ENCODE measurements at places on chromosomes 11 and 22.
A peak's percentile ranks its signal among the peaks of the same experiment; 100 is the strongest.

DNA sequence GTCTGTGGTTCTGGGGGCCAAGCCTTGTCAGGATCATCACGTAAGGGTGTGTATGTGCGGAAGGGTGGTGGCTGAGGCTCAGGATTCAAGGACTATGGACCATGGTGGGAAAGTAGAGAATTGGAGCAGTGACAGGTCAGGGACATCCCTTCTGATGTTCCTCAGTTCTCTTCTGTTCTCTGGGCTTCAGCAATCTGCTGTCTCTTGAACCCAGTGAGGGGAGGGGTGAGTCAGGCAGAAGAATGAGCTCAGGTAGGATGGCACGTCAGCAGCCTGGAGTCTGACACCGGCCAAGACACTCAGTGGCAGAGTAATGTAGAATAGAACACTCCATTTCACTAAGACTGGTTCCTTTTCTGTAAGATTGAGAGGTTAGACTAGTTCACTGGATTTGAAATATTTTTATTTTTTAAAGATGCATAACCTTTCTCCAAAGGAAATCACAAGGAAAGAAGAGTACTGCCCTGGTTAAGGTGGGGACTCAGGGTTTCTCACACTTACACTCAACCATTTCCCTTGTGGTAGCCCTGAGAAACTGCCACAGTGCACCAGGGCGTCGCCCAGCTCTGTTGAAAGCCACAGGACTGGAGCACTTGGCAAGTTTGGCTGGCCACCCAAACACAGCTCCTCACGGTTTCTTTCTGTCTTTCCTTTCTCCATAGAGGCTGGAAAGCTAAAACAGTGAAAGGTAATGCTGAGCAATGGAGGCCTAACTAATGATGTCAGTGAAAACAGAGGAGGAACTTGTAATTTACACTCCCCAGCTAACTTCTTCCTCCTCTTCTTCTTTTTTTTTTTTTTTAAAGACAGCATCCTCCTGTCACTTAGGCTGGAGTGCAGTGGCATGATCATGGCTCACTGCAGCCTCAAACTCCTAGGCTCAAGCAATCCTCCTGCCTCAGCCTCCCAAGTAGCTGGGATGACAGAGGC, 23.1 kb upstream of the MICAL2 start:
- peak; percentile 29 for DNase-seq

DNA sequence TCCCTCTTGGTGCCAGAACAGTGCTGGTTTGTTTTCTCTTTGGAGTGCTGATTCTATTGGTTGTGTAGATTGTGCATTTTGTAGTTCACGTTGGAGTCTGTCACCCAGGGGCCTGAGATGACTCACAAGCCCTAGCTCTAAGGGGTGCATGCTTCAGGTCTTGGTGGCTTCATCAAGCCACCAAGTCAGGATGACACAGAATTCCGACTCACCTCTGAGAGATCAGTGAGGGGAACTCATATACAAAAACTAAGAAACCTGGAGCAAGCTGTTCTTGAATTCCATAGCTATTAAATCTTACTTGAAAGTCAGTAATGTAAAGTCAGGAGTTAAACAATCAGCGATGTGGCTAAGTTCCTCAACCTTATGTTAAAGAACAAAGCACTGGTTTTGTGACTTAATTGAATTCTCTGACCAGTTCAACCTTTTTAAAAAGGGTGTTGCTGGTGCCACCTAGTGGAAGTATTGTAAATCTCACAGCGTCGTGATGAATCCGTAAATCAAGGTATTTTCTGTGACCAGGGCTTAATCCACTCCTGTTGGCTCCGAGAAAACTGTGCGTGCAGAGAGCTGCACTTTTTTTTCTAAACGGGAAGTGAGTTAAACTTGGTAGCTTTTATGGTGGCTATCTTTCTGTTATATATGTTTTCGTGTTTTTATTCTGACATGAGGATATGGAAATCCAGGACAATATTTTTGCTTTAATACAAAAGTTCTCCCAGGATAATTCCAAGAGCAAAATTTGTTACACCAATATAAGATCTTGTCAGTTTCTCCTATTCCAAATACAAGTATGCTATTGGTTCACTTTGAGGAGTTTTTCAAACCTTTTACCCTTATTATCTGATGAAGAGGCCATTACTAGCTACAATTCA, 14.6 kb downstream of the MMP13 start:
- peak; percentile 52 for DNase-seq

DNA sequence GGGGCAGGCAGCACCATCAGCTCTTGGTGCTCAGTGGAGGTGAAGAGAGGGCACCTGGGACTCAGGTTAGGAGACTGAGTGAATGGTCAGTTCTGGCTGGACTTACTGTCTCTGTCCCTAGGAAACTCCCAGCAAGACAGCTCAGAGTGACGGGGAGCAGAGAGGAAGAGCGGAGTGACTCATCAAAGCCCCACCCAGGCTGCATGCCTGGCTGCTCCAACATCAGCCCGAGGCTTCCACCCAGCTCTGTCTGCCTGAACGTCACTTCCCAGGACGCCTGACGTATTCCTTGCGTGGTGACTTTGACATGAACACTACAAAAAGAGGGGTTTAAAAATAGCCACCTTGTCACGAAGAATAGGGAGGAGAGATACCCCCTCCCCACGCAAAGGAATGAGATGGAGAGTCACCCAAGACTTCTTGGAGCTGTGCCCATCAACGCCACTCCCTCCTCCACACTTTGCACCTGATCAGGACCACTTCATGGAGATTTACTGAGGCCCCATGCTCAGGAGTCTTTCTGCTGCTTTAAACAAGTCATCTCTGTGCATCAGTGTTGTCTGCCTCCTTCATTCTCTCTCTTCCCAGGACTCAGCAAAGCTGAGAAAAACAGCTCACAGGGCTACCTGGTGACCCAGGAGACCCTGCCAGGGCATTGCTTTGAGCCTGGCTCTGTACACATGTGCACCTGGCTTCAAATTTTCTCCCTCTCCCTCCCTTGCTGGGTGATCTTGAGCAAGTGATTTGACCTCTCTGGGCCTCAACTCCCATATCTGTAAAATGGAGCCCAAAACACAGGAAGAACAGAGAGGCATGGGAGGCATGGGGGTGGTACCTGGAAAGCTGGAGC, 83.1 kb downstream of the MN1 start:
- peak; percentile 98 for DNase-seq

GRCh38 chr11:8230921-8231847, 32.5 kb downstream of the LMO1 start:
- no peak for DNase-seq

DNA sequence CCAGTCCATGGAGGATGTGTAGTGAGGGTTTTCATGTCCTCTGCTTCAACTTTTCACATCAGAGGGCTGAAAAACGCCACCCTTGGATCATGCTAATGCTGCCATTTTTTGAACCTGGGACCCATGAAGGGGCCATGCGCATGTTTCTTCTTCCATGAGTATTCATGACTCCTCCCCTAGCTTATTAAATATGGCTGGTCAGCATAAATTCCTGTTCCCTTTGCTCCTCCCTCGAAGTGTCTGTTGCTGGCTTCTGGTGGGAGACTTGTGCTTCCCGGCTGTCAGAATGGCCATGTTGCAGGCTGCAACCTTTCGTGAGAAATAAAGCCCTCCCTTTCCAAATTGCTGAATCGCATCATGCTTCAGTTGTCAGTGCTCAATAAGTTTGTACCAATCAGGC, 711.2 kb upstream of the KIRREL3 start:
- no peak for DNase-seq

DNA sequence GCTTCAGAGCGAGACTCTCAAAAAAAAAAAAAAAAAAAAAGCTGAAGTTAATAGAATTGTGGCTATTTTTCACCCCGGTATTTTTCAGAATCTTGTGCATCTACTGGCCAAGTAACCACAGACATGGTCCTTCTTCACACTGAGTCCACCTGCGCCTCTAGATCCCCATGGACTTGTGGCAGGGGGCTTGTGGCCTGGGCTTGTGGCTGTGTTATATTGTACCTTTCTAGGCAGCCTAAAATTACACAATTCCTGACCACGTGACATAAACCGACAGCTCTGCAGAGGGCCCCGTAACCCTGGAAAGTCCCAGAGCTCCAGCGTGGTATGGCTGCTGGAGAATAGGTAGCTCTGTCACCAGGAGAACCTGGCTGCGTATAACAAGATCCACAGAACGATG, 10.9 kb upstream of the NAALADL1 start:
- no peak for DNase-seq

GRCh38 chr22:33389936-33390335, 331.8 kb upstream of the SYN3 start:
- DNase-seq: no peak

DNA sequence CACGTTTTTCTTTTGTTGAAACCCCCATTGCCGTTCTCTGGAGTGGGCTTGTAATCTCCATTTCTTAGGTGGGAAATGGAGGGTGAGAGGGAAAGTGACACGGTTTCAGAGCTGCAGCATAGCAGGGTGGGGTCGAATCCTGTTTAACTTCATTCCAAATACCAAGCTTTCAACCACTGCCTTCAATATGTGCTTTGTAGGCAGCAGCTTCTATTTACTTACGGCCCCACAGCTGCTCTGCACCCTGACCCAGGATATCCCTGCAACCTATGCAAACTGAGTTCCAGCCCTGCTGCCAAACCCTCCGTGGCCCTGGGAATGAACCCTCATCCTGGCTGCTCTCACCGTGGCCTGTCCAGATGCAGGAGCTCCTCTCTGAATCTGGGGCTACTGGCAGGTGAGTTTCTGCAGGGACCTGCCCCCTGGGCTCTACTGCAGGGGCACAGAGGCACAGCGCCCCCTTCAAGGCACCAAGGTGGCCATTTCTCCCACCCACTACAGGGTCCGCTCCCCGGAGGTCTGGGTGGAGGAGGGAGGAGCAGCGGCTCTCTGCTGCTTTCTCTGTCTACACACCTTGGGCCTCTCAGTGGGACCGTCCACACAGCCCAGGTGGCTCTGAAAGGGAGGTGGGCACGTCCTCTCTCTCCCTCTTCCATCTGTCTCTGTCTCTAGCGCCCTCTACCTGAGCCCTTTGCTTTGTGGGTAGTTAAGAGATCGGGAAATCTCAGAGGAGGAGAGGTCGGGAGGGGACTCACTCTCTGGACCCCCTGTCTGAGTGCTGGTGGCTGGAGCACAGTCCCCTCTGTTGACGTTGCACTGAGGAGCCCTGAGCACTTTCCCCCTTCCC, 279.1 kb downstream of the BRD1 start:
- DNase-seq: no peak

DNA sequence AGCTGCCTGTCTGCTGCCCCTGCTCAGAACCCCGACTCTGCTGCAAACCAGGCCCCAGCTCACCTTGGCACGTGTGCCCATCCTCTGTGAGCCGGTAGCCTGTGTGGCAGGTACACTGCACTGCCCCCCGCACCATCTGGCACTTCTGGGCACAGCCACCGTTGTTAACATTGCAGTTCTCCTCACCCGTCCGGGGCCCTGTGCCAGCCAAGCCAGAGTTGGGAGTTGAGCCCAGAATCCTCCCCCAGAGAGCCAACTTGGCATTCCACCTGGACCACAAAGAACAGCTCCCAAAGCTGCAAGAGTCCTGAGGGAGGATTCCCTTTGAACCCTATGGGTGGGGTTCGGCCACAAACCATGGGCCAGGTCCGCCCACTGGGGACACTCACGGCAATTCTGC, 22.5 kb downstream of the LRP4 start:
- DNase-seq: no peak

DNA sequence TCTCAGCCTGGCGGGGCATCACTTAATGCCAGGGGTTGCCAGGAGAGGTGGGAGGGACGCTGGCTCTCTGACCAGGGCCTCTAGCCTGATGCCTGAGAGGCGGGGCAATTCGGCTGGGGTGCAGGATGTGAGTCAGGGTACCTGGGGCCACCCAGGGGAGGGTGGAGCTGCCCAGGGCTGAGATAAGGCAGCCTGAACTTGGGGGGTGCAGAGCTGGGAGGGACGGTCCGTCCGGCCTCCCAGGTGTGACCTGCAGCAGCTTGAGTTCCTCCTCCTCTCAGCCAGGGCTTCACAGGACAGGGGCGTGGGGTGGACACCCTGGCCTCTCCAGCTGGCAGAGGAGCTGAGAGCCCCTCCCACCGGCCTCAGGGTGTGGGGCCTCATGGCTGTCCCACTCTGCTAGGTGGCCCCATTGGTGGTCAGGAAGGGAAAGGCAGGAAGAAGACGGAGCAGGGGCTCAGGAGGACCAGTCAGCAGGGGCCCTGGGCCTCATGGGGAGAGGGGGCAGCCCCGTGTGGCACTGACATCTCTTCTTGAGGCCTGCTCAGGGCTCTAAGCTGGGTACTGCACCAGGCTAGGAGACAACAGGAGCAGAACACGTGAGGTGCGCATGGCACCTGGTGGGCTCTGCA, 942 bp upstream of the RPS6KA4 start:
- no peak for DNase-seq
